Activated CD4-positive, alpha-beta T cell treated with anti-CD3 and anti-CD28 coated beads, Interleukin-2, amount 50 U/mL, for 1 hour (primary cell): ENCODE measurements at places on chromosomes 4 and X.

GRCh38 chr4:52588097-52588496 is 71.0 kb downstream of the USP46 start:
- DNase-seq: no peak

DNA sequence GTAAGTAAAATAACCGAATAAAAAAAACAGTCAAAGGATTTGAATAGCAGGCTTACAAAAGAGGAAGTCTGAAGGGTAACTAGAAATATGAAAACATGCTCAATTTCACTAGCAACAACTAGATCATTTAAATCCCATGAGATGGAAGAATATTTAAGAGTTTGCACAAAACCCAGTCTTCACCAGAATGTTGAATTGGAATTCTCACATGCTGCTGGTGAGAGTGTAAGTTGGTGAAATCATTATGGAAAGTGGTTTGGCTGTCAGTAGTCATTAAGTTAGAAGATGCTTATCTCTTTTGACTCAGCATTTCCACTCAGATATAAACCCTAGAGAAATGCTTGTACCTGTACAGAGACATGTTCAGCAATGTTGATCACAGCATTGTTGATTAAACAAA is 110.1 kb downstream of the PGRMC2 start:
- no peak for DNase-seq

DNA sequence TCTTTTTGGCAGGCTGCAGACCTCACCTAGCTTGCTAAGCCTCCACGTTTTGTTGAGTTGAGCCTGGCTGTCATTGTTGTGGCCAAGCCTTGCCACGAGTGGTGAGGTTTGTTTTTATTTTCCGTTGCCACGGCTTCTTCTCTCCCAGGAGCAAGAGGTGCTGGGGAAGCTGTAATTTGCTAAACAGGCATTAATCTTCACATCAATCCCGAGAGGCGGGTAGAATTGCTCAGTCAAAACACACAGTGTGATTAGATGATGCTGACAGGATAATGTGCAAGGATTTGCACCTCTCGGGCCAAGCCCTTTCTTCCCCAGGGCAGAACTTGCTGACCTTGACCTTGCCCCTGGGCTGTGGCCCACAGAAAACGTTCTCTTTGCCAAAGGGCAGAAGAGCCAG is 72.2 kb upstream of the ATP6AP2 start:
- no peak for DNase-seq

GRCh38 chr4:41319553-41319952 is 62.8 kb downstream of the UCHL1 start:
- no peak for DNase-seq
